ENCODE measurements at places on chromosomes 7 and 10.

GRCh38 chr7:151311294-151311864 is 30.2 kb upstream of the NUB1 start:
- no peak for DNase-seq

DNA sequence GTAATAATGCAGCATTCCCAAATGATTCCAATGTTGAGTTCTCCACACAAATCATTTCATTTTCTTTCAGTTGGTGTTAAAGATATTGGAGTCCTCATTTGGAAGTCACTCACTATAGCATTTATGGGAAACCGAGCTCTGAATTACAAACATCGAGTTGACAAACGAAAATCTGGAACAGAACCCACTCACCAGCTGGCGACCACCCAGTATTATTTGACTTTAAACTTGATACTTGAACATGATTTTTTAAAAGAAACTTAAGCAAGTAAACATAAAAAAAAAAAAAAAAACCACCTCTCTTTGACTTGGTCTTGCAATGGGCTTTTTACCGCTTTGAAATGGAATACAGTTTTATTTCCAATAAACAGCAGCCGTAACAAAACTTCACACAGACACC is 576.6 kb upstream of the C7orf33 start:
- DNase-seq = no peak

- no peak for DNase-seq
Observed at GRCh38 chr7:149733131-149733923, 40.1 kb downstream of the ZNF467 start.

DNA sequence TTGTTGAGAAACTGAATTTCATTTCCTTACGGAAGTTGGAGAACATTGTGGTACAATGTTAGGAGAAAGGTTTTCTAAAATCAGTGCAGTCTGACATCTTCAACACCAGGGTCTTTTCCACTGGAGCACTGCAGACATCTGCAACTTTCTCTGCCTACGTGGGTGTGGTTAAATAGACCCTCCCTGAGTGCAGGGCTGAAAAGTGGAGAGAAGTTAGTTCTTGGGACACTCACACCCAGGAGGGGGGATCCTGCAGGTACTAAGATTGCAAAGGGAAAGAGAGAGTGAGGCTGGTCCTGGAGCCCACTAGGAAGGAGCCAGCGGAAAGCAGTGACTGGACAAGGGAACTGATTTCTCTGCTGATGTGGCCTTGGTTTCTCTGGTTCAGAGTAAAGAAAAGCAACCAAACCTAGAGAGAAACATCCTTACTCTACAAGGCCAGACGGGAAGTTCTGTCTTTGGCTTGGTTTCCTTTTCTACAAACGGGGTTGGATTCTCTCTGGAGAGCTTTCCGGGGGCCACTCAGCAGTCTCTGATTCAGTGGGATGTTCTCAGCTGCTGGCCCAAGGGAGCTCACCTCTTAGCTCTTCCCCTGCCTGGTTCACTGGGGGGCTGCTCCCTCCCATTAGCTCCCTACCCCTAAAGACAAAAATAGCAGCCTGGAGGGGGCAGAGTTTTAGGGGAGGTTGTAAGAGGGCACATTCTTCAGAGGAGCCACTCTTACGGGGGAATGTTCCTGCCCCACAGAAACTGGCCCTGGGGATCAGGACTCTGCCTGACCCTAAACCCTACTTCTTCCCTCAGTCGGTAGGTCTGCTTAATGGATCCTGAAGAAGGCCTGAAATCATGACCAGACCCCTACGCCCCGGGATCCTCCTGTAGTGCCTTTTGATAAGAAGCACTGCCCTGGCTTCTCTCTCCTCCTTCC is 2.7 kb downstream of the UPP1 start:
- DNase-seq = no peak

DNA sequence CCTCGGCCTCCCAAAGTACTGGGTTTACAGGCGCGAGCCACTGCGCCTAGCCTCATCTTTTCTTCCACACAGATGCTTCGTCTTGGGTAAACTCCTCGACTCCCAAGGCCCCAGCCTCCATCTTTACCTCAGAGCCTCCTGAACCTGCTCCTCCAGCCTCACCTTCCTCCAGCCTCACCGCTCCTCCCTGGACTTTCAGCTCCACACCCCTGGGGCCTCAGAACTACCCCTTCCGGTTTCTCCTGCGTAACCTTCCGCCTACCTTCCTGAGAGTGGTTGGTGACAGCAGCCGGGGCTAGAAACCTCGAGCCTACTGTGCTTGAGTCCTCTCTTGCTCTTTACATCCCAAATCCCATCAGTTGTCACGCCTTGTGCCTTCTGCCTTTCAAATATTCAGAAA is 45.8 kb downstream of the FKBP6 start:
- no peak for DNase-seq
